Left colon (tissue), 2 donors: ENCODE measurements at places on chromosomes 12 and 14. TPM values are rescaled to one million over a fixed set of nuclear protein-coding genes. Genes with fewer than 3 reads are reported as not detected.

GRCh38 chr12:123120452-123121166 is 30.3 kb downstream of the PITPNM2 start:
- no peak for DNase-seq

GRCh38 chr14:96649327-96649601 is 147.1 kb downstream of the PAPOLA start:
- DNase-seq = no peak

DNA sequence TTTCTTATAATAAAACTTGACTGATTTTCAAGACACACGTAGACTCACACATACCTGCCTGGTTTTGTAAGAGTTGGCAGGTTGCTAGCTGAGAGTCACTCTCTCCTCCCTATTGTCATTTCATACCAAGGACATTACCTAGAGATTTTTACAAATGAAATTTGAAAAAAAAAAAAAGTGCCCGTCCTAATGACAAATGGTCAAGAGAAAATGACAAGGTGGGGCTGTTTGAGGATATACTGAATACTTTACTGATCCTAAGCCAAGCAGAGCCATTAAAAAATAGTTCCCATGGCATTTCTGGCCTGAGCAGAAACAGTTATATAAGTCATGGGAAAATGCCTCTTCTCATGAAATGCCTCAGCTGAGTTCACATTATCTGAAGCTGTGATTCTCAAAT is 150.2 kb downstream of the DYRK2 start:
- DNase-seq = no peak

Gene TAS2R20
- 1.6 TPM for total RNA-seq

Gene GPR135
- 1.5 TPM for total RNA-seq

DNA sequence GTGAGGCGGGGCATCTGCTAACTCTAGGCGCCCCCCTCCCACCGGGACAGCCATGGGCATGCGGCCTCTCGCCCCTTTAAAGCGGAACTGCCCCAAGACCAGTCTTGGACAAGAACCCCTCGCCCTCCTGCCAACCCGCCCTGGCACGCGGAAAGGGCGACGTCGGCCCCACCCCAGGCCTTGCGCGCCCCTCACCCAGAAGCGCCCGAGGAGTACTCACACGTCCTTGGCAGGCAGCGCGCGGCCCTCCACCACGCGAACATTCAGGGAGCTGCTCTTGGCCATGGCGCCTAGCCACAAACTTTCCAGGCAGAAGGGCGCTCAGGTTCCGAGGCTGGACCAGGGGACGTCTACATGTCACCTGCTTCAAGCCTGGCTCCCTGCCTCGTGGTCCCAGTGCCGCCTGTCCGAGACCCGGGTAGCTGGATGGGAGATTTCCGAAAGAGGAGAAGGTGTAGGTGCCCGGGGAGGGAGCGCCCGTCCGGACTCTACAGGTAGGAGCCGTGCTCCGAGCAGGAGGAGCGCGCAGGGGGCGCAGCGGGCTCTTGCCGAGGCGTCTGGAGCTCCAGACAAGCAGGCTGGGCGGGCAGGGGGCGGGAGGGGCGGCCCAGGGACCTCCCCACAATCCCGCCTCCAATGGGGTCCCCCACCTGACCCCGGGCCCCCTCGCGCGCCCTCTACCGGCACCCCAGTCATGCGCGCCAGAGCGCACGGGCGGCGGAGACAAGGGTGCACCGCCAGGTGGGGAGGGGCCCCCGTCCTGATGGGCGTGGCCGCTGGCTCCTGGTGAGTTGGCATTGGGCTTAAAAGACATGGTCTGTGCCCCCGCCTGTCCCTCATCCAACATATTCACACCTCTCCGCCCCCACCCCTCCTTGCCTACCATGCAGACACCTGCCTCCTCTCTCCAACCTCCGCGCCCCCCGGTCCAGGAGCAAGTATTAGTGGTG is at the start of gene RASAL1:
RASAL1 (minus strand) TSS at position 584 of the 950 bp plus-strand sequence; CDS start at position 285, 299 bp downstream.
- peak; percentile 84 for DNase-seq

DNA sequence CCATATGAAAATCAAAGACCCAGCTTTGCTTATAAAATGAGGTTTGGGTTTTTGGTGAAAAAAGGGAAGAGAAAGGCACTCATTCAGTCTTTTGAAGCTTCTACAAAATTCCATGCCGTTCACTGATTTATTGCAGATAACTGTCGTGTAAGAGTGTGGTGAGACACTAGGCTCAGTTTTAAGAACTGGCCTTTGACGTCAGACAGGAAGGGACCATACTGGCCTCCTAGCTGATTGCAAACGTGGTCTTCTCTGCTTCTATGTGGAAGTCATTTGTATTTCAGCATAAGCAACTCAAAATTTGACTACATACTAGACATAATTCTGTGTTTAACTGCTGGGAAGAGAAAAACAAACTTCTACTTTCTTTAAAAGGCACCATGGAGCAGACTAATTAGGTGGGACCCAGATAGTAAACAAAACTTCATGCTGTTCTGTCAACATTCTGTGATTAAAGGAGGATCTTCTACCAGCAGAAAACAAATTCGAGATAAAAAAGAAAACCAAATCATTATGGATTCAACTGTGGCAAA is 168.7 kb downstream of the TTC7B start:
- no peak for DNase-seq

GRCh38 chr12:104654665-104655609 is 198.2 kb downstream of the CHST11 start:
- DNase-seq = no peak

DNA sequence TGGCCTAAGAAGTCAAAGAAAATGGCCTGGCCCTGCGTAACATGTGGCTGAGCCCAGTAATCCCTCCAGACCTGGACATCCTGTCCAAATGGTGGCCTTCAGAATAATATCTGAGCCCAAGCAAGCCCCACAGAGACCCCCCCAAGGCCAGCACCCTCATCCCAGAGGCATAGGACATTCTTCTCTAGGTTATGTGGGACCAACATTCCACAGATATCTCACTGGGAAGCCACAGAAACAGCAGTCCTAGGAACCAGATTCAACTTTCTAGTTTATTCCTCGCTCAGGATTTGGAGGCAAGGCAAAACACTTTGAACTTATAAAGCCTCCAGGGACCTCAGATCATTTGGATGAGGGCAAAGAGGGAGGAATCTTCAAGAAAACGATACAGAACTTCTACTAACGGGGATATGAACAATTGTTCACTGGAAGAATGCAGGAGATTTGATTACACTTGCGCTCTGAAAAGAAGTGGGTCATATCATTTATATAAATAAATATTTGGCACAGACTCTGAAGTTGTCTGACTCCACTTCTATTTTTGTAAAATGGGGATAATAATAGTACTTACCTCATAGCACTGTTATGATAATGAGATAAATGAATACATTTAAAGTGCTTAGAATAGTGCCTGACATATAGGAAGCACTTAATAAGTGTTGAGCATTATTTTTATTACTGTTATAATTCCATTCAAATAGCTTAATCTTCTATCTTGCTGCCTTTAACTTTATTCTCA is 171.5 kb downstream of the NUAK1 start:
- DNase-seq = no peak

GRCh38 chr14:34228650-34228976 is 233.4 kb downstream of the SPTSSA start:
- peak; percentile 36 for DNase-seq

DNA sequence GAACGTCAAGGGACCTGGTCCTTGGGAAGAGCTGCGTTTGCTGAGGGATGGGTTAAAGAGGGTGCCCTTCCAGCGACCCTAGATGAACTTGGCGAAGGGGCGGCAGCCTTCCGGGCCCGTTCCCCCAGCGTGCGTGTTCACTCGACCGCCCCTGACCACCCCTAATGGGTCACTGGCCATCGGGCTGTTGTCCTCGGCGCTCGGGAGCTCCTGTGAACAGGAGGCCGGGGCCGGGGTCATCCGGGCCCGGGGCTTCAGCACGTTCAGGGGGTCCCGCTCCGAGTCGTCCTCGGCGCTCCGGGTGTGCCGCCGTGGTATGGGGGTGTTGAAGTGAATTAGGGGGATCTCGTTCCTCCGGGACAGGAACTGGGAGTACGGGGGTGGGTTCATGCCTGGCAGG is 9.2 kb downstream of the FGF23 start:
- no peak for DNase-seq

DNA sequence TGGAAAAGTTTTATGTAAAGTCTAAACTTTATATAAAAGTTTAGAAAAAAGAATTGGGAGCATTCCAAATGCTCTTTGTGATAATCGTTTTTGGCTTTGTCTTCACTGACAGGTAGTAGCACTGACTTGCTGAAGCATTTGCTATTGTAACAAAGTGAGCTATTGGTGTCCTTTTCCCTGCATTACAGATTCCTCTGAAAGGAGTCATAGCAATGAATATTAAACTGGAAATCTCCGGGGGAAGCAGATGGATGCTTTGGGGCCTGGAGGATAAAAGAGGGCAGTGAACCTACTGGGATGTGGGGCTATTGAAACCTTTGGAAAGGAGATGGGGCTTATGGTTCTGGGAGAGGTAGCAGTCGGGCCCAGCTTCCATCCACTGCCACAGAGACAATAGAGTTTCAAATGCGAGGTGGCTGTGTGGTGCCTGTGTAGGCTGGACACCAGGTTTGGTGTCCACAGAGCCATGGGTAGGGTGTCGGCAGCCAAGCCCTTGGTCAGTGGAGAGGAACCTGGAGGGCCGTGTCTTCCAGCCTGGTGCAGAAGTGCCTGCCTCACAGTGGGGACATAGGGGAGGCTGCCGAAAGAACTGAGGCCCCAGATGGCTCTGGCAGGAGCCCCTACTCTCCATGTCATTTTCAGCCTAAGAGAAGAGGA is 10.1 kb downstream of the GSG1 start:
- DNase-seq = no peak

DNA sequence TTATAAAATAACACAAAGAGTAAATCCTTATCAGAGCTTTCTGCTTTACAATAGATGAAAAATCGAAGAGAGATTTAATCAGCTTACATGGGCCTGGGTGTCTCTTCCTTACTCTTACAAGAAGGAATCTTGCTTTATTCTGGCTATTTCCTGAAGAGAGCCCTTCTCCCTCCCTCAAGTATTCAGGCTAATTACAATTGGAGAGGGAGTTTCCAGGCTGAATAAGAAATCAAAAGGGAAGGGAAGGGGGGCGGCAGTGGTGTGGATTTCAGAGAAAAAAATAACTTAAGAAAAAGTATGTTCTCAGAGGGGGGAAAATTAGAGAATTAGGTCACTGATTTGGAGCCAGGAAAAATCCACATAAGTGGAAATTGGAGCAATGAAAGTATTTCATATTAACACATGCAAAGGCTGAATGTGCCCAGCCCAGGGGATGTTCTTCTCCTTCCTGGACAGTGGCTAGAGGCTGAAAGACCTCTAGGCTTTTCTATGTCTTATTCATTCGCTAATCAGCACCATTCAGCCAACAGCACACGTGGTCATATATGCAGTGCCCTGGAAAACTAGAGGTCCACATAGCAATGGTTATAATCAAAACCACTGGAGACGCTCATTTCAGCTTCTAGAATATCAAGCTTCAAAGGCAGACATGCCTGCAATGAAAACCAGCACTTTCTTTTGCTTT is 158.9 kb upstream of the BTG1 start:
- DNase-seq = no peak

DNA sequence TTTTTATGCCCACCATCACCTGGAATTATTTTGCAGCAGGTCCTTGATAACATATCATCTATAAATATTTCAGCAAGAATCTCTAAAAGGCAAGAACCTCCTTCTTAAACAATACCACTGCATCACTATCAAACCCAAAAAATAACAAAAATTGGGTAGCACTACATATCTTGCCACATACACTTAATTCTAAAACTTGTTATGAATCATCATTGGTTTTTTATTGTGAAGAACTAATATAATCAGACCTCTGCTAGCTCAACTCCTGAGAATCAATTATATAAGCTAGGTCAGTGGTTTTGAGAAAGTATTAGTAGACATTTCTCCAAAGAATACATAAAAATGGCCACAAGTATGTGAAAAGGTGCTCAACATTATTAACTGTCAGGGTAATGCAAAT is 23.8 kb downstream of the SLC38A1 start:
- DNase-seq = no peak

- no peak for DNase-seq
Measured at GRCh38 chr12:24861766-24862540, 86.9 kb downstream of the BCAT1 start.

Gene LHX5
- not detected for total RNA-seq

GRCh38 chr14:91302391-91302790 is 57.9 kb upstream of the GPR68 start:
- no peak for DNase-seq

- DNase-seq = no peak
Measured at GRCh38 chr14:64841772-64842750, 37.6 kb downstream of the SPTB start.

DNA sequence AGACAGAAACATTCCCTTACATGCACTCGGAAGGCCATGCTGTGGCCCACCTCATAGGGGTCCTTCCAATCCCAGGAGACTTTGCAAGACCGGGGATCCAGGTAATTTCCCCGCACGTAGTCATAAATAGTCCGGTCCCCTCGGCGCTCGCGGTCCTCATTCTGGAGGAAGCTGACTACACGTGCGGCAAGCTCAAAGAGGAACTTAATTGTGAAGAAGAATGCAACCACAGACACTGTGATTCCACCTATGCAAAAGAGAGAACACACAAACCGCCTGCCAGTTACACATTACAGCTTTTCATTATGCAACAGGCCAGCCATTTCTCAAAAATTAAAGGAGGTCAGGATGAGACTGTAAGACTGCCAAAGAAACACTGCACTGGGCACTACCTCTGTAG is 28.4 kb downstream of the AREL1 start:
- DNase-seq = no peak

GRCh38 chr14:57747036-57747435 is 118.9 kb downstream of the SLC35F4 start:
- DNase-seq = peak; percentile 33

- DNase-seq = no peak
Measured at GRCh38 chr14:23053426-23053825, 3.9 kb downstream of the CDH24 start.

- no peak for DNase-seq
Measured at GRCh38 chr12:27523305-27523641, 733 bp upstream of the PPFIBP1 start.

Gene RIPK3
- total RNA-seq = 56.6 TPM

Gene ASB2
- total RNA-seq = 13.7 TPM

DNA sequence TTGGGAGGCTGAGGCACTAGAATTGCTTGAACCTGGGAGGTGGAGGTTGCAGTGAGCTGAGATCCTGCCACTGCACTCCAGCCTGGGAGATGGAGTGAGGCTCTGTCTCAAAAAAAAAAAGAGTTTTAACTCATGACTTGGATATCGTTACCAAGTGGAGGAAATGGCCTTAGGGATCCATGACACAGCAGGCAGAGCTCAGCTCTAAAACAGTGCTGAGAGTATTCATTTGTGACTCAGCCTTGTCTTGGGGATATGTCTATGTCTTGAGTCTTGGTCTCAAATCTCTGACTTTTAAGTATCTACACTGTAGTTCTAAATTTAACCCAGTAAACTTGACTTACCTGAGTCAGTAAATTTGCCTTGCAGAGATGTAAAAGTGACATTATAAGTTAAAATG is 8.8 kb upstream of the PEX5 start:
- DNase-seq = no peak

DNA sequence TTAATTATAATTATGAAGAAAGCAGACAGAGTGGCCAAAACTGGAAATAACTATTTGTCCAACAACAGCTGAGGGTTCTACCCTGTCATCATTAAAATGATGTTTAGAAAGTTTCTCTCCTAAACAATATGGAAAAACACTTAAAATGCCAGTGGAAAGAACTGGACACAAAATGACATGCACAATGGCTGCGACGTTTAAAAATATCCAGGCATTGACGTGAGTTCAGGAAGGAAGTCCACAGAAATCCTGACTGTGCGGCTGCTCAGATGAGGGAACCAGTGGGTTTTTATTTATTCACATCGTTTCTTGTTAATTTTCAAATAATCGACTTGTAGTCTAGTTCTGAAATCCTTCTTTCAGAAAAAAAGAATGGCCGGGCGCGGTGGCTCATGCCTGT is 58.3 kb downstream of the CCNK start:
- DNase-seq = no peak

Gene TAS2R30
- 2.3 TPM for total RNA-seq

GRCh38 chr12:46383654-46384450 is 11.3 kb upstream of the SLC38A2 start:
- peak; percentile 93 for DNase-seq
